ENCODE measurements at places on chromosomes 4 and X.

- no peak for DNase-seq
Measured at GRCh38 chrX:11733614-11734013, 24.4 kb upstream of the MSL3 start.

GRCh38 chrX:39815631-39816030 lies 282.1 kb downstream of the BCOR start:
- DNase-seq = peak; percentile 26

DNA sequence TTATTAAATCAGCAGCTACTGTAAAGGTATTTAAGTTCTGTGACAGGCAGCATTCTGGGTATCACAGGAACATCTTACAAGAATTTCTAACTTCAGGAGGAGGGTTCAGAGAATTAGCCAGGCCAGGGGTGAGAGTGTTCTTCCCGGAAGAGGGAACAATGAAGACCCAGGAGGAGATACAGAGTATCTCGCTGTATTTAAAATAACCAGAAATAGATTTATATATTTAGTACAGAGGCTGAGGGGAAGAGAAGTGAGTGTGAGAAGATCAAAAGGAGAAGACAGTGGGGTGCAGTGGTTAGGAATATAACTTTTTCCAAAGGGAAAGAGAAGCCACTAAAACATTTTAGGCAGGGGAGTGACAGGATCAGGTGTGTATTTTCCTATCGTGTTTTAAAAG lies 186.8 kb downstream of the RAPGEF2 start:
- DNase-seq = no peak

DNA sequence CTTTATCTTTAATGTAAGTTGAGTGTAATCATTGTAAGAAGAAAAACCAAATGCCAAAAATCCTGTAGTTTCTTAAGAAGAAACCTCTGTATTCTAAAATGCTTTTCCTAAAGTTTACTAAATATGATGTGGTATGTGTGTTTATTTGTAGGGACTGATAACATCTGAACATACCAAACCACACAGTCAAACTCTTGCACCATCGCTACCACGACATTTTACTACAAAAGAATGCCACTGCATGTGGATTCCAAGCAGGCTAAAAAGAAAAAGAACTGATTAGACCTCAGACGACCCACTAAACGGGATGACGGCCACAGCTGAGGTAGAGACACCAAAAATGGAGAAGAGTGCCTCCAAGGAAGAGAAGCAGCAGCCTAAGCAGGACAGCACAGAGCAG lies 46.1 kb downstream of the LAS1L start:
- DNase-seq = no peak

- no peak for DNase-seq
Measured at GRCh38 chrX:136021160-136021559, 35.9 kb downstream of the SLC9A6 start.

- DNase-seq = no peak
Measured at GRCh38 chr4:6969826-6970800, 60.5 kb downstream of the TBC1D14 start.

GRCh38 chr4:44522761-44523445 lies 74.3 kb upstream of the KCTD8 start:
- peak; percentile 51 for DNase-seq

GRCh38 chr4:1797861-1798579 lies 4.9 kb downstream of the FGFR3 start:
- no peak for DNase-seq

GRCh38 chr4:11505221-11505971 lies 76.7 kb upstream of the HS3ST1 start:
- DNase-seq = peak; percentile 96

DNA sequence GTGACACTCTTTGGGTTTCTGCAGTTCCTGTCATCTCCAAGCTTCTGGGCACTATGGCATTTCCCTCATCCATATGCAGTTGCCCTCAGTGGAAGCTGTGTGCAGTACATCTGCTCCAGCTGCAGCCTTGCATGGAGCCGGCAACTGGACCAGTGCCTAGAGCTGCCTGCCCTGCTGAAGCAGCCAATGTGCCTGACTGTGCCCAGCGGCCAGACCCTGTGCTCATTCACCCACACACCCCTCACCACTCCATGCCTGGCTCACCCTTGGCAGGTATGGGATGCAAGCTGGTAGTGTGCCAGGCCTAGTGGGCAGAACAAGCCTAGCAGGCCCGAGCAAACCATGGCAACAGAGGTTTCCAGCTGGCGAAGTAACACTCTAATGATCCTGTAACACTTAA lies 370.8 kb downstream of the FSTL5 start:
- DNase-seq = no peak

DNA sequence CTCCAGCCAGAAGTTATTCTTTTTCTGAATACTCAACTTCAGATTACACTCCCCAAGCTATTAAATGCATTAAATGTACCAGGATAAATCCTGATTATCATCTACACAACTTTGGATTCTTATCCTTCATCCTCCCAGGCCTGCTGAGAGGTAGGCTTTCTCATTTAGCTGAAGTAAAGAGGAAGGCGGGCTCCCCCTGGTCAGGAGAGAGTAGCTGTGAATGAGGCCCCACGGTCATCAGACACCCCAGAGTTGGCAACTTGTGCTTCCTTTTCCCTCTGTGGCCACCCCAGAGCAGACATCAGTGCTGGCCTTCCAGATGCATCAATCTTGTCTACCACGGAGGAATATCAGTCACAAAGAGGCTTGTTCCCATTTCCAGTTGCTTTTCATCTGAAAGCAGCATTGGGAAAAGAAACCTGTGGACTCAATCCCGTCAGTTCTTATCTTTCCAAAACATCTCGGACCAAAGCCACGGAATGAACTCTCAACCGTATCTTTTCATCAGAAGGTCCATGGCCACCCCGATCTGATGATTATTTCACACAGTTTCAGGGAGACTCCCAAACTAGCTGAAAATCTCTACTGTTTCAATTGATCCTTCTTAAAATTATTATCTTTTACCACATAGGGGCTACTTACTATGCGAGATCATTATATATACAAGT lies 79.2 kb downstream of the FBXO8 start:
- no peak for DNase-seq

GRCh38 chrX:153377727-153378126 lies 23.4 kb downstream of the PNMA6E start:
- DNase-seq = no peak

- DNase-seq = no peak
Measured at GRCh38 chr4:54659749-54660535, 2.2 kb downstream of the KIT start.

DNA sequence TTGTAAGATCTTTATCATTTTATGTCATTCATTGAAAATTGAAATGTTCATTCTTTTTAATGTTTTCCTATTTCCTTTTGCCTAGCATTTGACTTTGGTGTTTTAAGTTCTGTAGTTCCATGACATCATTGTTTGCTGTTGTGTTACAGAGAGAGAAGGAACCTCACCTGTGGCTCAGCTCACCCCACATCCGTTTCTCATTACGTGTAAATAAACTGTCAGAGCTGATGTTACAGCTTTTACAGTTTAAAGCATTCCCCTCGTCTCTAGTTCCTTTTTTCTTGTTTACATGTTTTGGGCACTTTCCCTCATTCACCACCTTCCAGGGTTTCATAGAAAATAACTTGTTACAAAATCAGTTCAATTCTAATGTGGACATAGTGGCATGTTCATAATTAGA lies 137.2 kb downstream of the FNIP2 start:
- DNase-seq = no peak

- DNase-seq = peak; percentile 96
Measured at GRCh38 chr4:176156656-176157055, 38.7 kb downstream of the SPATA4 start.

GRCh38 chr4:101230801-101231426 lies 116.4 kb downstream of the PPP3CA start:
- no peak for DNase-seq

DNA sequence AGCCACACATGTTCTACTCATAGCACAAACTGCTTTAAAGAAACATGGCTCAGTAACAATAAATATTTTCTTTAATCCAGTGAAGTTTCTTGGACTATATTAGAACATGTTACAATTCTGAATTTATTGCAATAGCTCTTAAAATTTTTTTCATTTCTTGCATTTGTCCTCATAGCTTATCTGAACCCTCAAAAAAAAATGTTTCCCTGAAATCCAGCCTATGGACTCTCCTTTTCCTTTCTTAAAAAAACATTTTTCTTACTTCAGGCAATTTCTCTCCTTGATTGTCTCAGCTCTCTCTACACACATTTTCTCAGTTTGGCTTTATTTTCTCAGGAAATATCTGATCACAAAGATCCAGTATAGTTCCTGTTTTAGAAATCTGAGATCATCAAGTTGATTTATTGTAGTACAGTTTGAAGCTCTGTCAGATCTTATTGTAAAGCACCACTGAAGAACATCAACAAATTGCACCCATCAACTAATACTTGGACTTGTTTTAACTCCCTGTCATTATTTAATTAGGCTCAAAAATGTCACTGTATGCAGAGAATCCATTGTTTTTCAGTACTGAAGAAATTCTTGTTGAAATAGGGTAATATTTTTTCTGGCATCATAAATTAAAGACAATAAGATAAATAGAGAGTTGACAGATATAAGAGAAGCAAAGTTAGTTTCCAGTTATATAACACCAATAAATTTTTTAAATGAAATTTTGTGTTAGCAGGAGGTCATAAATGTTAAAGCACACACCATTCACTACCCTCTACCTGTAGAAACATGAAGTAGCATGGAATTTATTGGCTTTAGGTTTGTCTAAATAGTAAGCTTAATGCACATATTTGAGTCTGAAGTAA lies 317.7 kb downstream of the ARHGAP24 start:
- DNase-seq = no peak

DNA sequence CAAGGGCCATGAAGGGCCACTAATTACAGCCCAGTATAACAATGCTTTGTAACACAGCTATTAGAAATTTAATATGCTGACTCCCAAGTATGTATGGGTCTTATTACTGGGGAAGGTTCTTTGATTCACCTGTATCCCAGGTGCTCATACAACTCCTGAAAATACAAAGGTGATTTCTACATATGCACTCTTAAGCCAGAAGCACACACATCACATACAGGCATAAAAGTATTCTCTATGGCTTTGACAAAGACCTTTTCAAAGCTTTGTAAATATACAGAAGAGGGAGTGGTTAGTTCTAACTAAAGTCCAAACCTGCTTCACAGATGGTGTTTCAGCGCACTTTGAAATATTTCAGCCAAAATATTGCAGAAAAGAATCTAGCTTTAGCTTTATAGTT lies 191.5 kb downstream of the SNCA start:
- no peak for DNase-seq

GRCh38 chrX:13164611-13165010 lies 120.2 kb upstream of the FAM9C start:
- no peak for DNase-seq

GRCh38 chr4:58739275-58739674 lies 1629.1 kb upstream of the IGFBP7 start:
- no peak for DNase-seq

GRCh38 chr4:143417679-143418403 lies 81.2 kb downstream of the GAB1 start:
- DNase-seq = no peak

DNA sequence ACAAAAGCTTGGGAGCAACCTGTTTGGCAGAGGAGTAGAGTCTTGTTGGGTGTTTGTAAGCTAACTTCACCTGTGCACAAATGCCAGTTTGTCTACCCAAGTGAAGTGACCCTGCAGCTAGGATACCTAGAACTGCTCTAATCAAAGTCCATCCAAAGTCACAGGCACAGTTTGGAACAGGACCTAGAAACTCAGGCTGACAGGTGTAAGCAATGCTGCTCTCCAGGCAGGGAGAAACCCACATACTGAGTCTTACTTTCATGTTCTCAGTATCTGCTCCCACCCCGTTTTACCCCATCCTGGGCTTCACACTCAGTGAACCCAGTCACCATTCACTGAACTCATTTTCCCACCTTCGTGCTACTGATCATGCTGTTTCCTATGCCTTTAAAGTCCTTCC lies 40.3 kb downstream of the MAML3 start:
- DNase-seq = no peak

DNA sequence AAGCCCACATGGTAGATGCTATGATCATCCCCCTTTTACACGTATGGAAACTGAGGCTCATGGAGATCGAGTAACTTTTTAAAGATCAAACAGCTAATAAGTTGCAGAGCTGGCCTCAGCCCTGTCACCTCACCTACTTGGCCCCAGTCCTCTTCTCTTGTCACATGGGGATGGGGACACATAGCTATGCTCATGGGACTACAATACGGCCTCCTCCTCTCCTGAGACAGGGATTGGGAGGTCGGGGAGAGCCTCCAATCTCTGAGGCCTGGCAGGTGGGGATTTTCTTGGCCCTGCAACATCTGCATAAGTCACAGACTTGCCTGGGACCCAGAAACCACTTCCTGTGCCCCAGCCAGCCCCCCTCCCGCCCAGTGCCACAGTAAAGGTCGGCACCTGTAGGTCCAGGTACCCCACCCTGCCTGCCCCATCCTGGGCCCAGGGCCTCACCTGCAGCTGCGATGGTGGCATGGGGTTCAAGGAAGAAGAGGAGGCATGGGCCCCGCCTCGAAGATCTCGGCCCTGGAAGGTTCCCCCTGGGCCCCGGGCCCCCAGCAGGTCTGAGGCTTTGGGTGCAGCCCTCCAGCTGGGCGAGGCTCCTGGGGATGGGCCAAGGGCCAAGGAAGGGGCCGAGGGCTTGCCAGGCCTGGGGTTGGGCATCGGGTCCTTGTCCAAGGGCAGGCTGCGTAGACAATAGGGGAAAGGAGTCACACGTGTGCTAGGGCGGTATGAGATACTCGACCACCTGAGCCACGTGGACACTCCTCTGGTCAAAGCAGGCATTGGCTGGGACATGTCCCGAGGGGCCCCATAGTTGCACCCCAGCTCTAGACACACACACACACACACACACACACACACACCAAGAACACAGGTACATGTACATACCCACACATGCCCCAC lies 6.4 kb downstream of the FOXP3 start:
- DNase-seq = no peak

GRCh38 chr4:139907001-139907809 lies 241.6 kb downstream of the MGST2 start:
- no peak for DNase-seq

DNA sequence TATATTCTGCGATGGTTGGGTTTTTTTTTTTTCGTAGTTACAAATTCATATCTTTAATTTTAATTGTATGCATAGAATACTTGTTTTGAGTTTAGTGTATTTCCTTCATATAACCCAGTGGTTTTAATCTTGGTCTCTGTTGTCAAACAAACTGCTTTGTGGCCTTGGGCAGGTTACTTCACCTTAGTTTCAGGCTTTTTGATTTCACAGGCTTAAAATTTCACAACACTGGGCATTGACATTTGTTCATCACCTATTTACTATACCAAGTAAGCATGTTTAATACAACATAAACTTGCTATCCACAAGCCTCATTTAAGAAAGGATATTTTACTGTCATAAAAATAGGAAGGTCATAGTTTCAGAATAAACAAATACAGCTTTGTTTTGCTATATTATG lies 14.7 kb downstream of the RAPGEF2 start:
- DNase-seq = no peak

- DNase-seq = peak; percentile 34
Measured at GRCh38 chr4:186760576-186760975, 36.9 kb upstream of the FAT1 start.

DNA sequence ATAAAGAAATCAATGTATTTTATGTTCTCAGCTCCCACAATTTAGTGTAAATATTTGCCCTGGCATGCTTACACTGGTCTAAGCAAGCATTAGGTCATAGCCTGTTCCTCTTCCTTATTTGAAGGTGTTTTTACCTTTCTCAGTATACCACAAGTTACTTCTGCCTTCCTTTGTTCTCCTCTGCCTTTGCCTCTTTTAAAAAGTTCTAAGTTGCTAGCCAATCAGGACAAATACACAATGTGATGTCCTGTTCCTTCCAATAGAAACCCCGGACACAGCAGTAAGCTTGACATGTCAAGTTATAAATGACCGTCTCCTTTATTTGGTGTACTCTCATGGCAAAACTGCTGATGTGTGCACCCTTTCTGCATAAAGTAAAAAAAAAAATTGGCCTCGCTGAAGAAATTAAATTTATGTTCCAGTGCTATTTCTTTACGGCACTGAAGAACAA lies 49.4 kb downstream of the UGT2B10 start:
- DNase-seq = no peak
